H54 (cell line): ENCODE measurements at places on chromosomes 5 and 9.

GRCh38 chr9:137396634-137397367, 26.2 kb downstream of the EXD3 start:
- DNase-seq = no peak

DNA sequence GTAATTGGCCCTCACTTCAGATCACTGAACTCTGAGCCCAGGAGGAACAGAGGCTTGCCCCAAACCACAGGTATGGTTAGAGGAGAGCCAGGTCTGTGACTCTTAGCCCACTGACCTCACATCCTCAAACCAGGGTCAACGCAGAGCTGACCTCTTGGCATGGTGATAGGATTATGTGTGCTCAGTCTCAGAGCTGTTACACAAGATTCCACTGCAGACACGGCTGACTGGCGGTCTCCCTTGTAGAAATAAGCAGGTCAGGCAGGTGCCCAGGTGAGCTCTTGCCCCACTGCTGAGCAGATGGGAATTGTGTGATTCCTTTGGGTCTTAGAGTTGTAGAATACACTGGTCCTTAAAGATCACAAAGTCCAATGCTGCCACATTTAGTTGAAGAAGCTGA, 66.0 kb upstream of the PITX1 start:
- no peak for DNase-seq

DNA sequence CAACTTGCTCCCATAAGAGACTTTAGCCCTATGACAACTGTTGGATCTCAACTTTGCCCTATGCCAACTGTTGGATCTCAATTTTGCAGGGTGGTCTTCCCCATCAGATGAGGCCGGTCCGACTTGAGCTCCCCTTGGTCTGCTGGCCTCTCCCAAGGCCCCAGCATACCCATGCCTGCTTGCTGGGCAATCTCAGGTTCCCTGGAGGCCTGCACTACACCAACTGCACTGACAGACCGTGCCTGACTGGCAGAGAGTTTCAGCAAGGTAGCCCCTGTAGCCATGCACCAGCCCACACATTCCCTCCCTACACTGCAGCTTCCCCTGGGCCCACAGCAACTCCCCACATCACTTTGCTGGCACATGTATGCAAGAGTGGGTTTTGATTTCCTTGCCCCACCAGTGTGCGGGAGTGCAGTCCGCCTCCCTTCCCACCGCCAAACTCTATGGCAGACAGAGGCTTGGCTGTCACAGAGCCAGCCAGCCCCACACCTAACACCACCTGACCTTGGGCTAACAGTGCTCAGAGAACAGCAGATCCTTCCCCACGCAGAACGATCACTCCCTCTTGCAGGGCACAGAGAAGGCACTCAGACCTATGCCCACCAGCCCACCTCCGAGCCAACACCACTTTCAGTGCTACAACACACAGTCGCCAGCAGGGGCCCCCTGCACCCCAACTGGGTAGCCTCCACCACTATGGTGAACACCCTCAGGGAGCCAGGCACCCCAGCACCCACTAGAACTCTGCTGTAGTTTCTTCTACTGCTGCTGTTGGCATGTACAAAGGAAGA, 279.9 kb upstream of the COX7C start:
- no peak for DNase-seq

DNA sequence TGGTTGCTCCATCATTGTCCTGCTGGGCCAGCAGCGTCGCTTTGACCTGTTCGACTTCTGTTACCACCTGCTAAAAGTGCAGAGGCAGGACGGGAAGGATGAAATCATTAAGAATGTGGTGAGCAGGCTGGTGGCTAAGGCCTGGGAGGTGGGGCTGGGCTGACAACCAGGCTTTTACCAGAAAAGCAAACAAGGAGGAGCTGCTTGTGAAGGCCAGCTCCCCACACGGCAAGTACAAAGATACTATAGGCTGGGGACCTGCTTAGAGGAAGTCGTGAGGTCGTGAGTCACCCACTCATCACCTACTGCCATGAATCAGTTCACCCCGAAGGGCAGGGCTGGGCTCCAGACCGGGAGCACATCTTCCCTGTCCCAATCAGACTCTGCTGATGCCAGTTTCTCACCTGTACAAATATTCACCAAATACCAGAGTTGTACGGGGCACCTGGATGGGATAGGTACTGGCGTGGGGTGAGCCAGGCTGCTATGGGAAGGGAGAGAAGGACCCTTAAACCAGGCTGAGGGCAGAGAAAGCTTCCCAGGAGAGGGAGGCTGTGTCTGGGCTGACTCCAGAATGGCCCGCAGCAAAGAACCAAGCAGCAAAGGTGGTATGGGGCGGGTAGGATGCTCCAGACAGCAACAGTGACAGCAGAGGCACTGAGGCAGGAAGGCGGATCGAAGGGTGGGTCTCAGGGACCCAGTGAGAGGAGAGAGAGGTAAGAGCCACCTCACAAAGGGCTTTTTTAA, 69.3 kb upstream of the NIPAL4 start:
- peak; percentile 90 for DNase-seq

DNA sequence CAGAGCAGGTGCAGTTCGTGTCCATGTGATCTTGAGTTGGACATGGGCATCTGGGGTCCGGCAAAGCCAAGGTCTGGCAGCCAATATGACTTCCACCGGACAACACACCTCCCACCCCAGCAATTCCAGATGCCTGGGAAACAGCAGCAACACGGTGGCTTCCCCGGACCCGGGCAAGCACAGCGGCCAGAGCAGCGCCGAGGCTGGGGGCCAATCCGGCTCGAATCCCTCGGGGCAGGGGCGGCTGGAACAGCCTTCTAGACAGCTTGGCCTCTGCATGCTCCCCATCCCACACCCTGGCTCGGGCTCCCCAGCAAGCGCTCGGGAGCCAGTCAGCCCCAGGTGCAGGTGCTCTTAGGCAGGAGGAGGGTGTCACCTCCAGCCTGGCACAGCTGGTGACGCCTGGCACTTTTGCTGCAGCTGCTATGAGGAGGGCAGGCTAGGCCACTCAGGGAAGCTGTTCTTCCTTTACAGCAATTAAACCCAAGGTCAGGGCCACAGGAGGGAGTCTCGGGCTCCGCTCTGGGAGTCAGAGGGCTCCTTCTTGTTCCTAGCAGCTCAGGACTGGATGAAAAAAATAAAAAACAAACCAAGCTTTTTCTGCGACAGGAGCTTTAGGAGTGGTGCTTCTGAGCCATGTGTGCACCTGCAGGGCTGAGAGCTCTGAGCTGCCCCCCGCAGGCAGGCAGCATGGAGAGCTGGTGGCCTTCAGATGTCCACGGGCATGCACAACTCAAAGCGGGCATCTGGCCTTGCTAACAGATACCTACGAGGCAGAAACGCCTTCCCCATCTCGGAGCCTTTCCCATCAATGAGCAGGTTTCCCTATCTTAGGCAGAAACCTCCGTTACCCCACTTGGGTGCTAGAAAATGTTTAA, 28.2 kb downstream of the DBH start:
- DNase-seq = no peak

- no peak for DNase-seq
These were observed 1728.3 kb upstream of the CDH9 start for GRCh38 chr5:28766565-28767158.

DNA sequence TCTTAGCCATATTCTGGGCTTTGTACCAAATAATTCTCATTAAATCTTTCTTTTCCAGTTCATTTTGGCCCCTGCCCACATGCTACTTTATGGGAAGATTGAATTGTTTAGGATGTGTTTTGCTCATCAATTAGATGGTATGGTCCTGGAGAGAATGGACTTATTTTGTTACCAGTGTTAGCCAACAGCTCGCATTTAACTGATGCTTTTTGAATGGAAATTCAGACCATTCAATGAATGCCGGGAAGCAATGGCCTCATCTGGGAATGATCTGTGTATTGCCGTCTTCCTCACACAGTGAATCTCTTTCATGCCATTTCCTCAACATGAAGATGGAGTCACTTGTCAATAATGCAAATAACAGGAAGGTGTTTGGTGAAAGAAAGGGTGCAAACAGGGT, 370.6 kb upstream of the PIK3R1 start:
- no peak for DNase-seq

DNA sequence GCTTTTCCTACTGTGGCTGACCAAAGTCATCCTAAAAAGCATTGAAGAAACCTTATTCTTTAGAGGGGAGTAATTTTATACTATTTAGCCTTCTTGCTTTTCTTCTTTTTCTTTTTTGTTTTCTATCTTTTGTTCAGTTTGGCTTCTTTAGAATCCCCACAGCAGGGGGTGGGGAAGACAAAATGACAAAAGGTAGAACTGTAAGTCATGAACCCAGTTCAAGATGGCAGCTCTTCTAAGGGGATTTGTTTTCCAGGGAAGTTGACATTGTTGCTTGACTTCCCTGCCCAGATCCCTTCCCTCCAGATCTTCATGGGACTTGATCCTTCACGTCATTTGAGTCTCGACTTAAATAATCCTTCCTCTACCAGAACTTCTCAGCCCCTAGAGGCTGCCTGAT, 692.4 kb upstream of the DMAC1 start:
- DNase-seq = no peak

- peak; percentile 21 for DNase-seq
These were observed 592.7 kb upstream of the BRINP1 start for GRCh38 chr9:119961774-119962424.

DNA sequence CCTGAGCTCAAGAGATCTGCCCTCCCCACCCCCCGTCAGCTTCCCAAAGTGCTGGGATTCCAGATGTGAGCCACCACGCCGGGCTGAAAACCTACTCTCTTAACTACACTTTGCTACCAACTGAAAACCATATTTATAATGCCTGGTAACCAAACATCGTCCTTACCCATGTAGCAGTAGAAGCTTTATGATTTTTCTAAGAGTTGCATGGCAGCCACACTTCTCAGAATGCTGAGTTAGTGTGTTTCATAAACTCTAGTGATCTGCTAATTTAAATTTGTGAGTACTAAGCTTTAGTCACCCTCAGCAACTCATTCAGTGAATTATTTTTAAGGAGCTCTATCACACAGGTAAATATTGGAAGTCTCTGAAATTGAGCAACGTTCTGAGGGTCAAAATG, 478.4 kb downstream of the KDM4C start:
- no peak for DNase-seq

GRCh38 chr5:179113143-179113530, 53.0 kb downstream of the ZNF354C start:
- no peak for DNase-seq

DNA sequence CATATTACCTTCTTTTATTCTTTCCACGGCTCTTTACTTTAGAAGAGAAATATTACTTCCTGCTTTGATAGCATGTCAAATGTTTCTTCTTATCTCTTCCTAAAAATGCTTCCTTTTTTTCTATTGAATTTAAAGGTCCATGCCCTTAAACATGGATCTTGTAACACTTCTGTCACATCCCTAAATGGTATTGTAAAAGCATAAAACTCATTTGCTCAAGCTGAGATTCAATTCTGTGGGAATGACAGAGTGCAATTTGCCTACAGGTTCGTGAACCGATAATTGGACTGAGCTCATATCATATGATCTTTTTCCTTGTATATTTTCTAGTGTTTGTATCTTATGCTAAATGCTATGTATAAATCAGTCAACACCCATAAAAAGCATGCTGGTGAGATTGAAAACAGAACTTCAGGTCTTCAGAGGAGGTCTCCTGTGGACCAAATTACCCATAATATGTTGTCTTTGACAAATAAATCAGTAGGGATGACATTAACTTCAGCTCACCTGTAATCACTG, 429.3 kb downstream of the TMEM232 start:
- DNase-seq = no peak

DNA sequence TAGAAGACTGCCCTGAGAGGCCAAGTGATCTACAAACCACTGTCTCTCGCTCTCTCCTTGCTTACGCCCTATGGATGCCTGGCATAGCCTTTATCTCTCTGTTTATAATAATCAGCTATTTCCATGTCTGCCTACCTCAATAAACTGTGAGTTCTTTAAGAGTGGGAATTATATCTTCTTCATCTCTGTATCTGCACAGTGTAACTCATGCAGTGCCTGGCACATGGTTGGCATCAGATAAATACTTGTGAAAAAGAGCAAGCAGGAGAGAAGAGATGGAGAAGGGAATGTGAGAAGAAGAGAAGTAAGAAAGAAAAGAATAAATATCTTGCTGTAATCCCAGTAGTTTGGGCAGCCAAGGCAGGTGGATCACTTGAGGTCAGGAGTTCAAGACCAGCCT, 94.6 kb upstream of the TNPO1 start:
- no peak for DNase-seq
